CD14-positive monocyte (primary cell): ENCODE measurements at places on chromosomes 12 and 14. TPM values are rescaled to one million over a fixed set of nuclear protein-coding genes. Genes with fewer than 3 reads are reported as not detected.

Gene TSPAN19
- not detected for polyA plus RNA-seq

Gene MIPOL1
- polyA plus RNA-seq, result not detected in 2 replicates

Gene P3H3
- polyA plus RNA-seq, result not detected

Gene KRT1
- not detected for polyA plus RNA-seq

Gene RHOJ
- polyA plus RNA-seq, result not detected

Gene SLC25A47
- not detected in 2 replicates for polyA plus RNA-seq

Gene OTX2
- polyA plus RNA-seq, result not detected

Gene FAM222A
- not detected for polyA plus RNA-seq

Gene IRAK3
- polyA plus RNA-seq, result 17.8 and 58.0 TPM in 2 replicates

Gene TAS2R50
- polyA plus RNA-seq, result not detected

Gene CLEC1B
- not detected in 2 replicates for polyA plus RNA-seq

Gene PTHLH
- not detected in 2 replicates for polyA plus RNA-seq

Gene POTEG
- polyA plus RNA-seq, result not detected in 2 replicates

Gene KRT79
- not detected for polyA plus RNA-seq

Gene KIF21A
- not detected for polyA plus RNA-seq

Gene RFLNA
- polyA plus RNA-seq, result not detected in 2 replicates

Gene CCDC196
- not detected in 2 replicates for polyA plus RNA-seq

Gene IL26
- not detected for polyA plus RNA-seq

Gene DLK1
- not detected for polyA plus RNA-seq

Gene CDK4
- polyA plus RNA-seq, result 27.4 TPM

Gene CIDEB
- polyA plus RNA-seq, result 36.4 TPM
